ENCODE measurements at places on chromosomes 11 and 22. TPM values are rescaled to one million over a fixed set of nuclear protein-coding genes. Genes with fewer than 3 reads are reported as not detected.

SYCE3 gene
- total RNA-seq = not detected

TOP3B gene
- 28.7 TPM for total RNA-seq

VWA5A gene
- 157 TPM for total RNA-seq

BTBD18 gene
- not detected for total RNA-seq

EMSY gene
- 27.2 TPM for total RNA-seq

CLDN5 gene
- not detected for total RNA-seq

IGSF9B gene
- not detected for total RNA-seq

GGT1 gene
- total RNA-seq = 2.0 TPM

MAP4K2 gene
- 26.6 TPM for total RNA-seq

CD3G gene
- not detected for total RNA-seq

TUB gene
- 5.5 TPM for total RNA-seq

TRPM5 gene
- total RNA-seq = under 0.01 TPM

SEC14L2 gene
- total RNA-seq = 36.1 TPM

HBE1 gene
- 0.39 TPM for total RNA-seq

GLYATL1 gene
- total RNA-seq = not detected

DAGLA gene
- 6.3 TPM for total RNA-seq

IFITM10 gene
- 0.79 TPM for total RNA-seq

CYB5R3 gene
- total RNA-seq = 68.3 TPM

CFAP300 gene
- total RNA-seq = 13.3 TPM

C11orf91 gene
- total RNA-seq = 0.39 TPM

GLYATL1B gene
- total RNA-seq = not detected

OR5B21 gene
- not detected for total RNA-seq

MRGPRE gene
- total RNA-seq = 0.87 TPM

EHF gene
- total RNA-seq = not detected

OR8G1 gene
- total RNA-seq = not detected

RFPL1 gene
- not detected for total RNA-seq

ART1 gene
- not detected for total RNA-seq

OR8J1 gene
- total RNA-seq = not detected

HSPA8 gene
- 2,381 TPM for total RNA-seq

KRTAP5-10 gene
- not detected for total RNA-seq

MAJIN gene
- total RNA-seq = not detected

C22orf15 gene
- total RNA-seq = 0.54 TPM

VPREB1 gene
- not detected for total RNA-seq

ESAM gene
- under 0.01 TPM for total RNA-seq

KCNQ1 gene
- total RNA-seq = not detected

TRIM49B gene
- not detected for total RNA-seq

C11orf58 gene
- total RNA-seq = 130 TPM

BLID gene
- 2.7 TPM for total RNA-seq

TBX10 gene
- not detected for total RNA-seq

TIMM8B gene
- total RNA-seq = 30.7 TPM

UBTFL1 gene
- total RNA-seq = not detected

NOX4 gene
- 1.6 TPM for total RNA-seq

TBC1D22A gene
- 35.3 TPM for total RNA-seq

PCNX3 gene
- total RNA-seq = 28.3 TPM

PARVB gene
- total RNA-seq = 2.4 TPM

ADM2 gene
- 0.79 TPM for total RNA-seq

OR4B1 gene
- total RNA-seq = not detected

PATE3 gene
- not detected for total RNA-seq

PPFIBP2 gene
- 2.0 TPM for total RNA-seq

SLCO2B1 gene
- under 0.01 TPM for total RNA-seq
